ENCODE measurements at places on chromosomes 16 and 17.

- DNase-seq = no peak
Observed at GRCh38 chr16:66846831-66847230, 2.6 kb downstream of the CA7 start.

DNA sequence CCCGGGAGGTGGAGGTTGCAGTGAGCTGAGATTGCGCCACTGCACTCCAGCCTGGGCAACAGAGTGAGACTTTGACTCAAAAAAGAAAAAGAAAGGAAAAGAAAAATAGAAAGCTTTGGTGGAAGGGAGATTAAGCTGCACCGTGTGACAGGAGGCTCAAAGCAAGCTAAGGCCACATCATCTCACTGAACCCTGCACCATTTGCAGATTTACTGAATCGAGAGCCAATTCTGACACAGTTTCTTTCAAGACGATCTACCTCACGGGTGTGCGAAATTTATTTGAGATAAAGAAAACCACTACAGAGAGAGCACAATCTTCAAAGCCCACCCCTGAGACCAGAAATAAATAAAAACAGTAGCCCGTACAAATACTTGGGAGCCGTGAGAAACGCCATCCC, 49.6 kb downstream of the RTN4RL1 start:
- no peak for DNase-seq

DNA sequence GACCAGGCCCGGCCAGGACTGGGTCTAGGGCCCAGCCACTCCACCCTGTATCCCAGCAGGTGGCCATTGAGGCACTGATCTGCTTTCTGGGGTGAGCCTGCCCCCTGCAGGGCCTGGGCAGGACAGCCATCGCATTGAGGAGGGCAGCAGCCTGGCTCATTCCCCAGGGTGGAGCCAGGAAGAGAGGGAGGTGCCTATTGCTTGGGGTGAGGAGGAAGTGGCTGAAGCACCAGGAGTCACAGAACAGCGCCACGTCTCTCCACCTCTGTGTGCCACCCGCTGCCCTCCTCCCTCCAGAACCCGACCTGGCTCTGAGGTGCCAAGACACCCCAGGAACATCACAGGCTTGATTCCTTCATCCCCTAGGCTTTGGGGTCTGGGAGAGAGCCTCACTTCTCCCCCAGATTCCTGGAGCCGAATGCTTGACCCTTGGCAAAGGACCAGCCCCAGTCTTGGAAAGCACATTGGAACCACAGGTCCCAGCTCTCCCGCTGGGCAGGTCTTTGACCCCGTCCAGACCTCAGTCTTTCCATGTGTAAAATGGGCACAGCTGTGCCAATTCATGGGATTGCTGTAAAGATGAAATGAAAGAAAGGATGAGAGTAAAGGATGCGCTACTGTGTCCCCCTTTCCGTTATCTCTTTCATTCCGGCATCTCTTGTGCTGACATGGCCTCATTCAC, 7.2 kb upstream of the KRT36 start:
- DNase-seq = peak; percentile 13

- peak; percentile 46 for DNase-seq
Observed at GRCh38 chr16:81136390-81137335, 40.5 kb upstream of the GCSH start.

GRCh38 chr16:2495041-2495440, 18.7 kb upstream of the ATP6V0C start:
- DNase-seq = no peak

- DNase-seq = no peak
Observed at GRCh38 chr16:16092925-16093627, 130.2 kb downstream of the ABCC6 start.

- DNase-seq = no peak
Observed at GRCh38 chr16:66950971-66951790, 9.9 kb upstream of the CES3 start.

DNA sequence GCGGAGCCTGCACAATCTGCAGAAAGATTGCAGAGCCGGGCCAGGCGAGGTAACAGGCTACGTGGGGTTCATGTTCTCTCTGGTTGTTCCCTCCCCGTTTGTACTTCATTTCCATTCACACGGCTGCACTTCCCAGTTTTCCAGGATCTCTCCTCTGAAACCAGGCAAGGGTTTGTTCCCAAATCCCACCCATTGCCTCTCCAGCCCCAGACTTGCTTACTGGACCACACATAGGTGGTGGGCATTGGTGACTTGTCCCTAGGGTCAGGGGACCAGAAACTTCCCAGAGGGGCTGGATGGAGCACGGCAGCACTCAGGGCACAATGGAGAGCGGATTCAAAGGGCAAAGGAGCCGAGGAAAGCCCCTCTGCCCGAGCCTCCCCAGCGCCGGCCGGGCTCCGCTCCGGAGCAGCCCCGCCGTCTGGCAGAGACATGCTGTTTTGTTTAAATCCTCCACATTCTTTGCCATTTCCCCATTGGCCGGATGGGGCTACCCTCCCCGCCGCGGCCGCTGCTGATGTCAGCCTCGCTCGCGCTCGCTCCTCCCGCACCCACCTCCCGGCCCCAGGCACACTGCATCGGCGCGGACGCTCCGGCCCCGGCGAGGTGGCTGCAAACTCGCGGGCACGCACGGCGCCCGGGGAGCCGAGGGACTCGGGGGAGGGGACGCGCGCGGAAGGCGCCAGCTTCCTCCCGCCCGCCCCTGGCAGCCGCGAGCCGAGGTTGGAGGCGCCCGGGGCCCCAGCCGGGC, at the start of gene PITPNC1:
TSS of gene PITPNC1 (plus strand) at position 545 of the 751 bp plus-strand sequence.
- peak; percentile 74 for DNase-seq

DNA sequence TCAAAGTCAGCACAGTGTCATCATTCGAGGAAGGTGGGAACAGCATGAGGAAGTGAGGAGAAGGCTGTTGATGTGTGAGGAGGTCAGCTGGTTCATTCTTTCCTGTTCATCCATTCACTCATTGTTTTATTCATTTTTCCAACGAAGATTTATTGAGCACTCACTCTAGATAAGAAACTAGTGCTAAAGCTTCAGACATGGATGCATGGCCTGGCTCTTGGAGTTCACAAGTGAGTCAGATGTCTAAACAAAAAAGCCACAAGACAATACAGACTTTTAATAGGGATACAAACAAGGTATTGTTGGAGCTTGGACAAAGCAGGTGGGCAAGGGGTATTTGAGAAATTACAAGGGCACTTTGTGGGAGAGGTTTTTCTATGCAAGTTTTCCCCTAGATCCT, 31.3 kb upstream of the MPHOSPH6 start:
- DNase-seq = no peak

DNA sequence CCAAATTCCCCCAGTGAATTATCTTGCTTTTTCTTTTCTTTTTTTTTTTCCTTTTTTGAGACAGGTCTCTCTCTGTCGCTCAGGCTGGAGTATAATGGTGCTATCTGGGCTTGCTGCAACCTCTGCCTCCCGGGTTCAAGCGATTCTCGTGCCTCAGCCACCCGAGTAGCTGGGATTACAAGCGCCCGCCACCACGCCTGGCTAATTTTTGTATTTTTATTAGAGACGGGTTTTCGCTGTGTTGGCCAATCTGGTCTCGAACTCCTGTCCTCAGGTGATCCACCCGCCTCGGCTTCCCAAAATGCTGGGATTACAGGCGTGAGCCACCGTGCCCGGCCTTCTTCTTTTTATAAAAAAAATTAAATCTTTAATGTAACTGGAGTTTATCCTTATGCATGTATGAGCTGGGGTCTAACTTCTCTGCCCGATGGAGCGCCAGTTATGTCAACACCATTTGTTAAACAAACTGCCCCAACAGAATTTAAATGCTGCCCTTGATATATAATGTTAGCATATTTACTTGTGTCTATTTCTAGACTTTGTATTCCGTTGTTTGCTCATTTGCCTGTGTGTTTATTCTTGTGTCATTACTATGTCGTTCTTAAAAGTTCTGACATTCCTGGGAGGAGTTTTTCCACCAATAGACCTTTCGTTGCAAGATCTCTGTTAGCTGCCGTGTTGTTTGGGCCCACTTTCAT, 535 bp upstream of the AURKB start:
- no peak for DNase-seq

GRCh38 chr17:28065706-28066105, 23.2 kb downstream of the NLK start:
- DNase-seq = no peak

DNA sequence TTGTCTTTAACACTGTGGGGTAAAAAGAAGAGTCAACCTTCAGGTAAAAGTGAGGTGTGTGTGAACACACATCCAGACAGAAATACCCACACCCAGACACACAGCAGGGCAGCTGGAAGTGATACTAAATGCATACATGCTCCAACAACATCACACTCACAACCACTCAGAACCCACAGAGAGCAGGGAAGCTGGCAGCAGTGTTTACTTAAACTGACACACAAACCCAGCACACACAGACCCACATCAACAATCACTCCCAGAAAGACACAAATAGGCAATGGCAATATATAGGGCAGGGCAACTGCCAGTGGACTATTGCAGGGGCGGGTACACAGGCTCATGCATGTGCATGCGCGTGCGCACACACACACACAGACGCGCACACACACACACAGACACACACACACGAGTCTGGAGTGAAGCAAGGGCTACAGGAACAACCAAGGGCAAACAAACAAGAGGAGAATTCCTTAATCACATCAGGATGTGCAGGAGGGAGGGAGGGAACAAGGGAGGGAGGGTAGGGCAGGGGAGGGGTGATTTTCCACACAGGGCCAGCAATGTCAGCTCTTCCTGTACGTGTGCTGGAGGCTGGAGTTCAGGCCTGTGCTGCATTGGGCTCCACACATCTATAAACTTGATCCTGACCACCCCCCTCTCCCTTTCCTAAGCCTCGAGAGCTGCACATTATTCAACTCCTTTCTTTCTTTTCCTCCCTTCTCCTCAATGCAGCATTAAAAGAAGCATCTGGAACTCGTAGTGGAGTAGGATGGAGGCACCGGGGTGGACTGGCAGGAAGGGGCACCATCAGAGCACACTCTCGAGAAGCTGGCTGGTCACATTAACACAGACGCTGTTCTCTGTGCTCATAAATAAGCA, 30.1 kb downstream of the HIC1 start:
- no peak for DNase-seq

DNA sequence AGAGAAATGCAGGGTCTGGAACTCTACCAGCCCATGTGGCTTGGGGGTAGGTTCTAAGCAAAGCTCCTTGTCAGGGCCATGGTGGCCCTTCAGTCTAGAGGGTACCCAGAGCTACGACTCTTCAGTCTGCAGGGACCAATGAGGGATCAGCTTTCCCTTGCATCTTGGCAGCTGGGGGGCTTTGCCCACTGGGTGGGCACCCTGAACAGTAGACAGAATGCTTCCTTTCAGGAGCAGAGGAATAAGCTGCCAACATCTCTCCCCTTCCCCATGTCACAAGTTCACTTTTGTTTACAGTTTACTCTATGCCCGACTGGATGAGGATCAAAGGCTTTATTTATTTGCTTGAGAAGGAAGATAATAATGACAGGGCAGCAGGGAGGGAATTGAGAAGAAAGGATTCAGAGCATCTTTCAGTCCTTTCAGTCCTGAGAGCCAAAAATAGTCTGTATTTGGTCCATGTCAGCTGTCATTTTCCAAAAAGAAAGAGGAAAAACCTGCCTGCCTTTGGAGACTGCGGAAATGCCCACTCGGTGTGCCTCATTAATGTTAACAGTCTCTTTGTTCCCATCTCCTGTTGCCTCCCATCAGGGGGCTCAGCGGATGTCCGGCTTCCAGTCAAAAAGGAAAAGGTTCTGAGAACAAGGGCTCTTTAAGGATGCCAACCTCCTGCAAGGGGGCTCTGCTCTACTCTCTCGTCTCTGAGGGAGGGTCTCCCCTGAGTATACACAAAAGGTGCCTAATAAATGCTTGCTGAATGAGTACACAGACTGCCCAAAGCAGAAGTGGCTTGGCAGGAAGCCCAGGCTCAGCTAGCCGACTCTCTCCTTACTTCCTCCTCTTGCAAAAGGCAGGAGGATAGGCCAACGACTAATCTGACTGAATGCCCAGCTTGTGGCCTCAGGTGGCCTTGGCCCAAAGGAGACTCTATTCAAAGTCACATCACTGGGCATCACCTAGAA, 17.1 kb downstream of the TRAF4 start:
- no peak for DNase-seq

DNA sequence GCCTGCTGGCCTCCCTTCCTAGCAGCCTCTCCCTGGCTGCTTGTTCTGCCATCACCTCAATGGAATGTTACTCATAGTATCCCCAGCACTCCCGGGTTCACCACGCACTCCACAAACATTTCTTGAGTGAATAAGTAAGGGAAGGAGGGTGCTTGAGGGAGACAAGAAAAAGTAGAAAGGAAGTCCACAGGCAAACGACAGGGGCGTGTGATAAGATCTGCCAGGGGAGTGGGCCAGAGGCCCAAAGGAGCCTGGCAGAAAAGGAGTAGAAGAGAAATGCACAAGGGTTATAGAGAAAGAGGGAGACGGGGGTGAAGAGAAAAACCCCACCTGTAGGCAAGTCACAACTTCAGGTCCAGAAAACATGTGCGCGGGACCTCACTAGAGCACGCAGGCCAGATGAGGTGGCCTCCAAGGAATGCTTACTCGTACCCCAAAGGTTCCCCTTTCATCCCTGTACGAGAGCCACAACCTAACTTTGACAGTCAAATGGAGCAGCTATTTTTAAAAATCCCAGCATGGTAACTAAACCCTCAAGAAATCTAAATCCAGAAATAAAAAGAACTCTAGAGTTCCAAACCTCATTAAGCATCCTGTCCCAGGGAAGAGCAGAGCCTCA, 6.6 kb downstream of the ZDHHC7 start:
- DNase-seq = no peak

DNA sequence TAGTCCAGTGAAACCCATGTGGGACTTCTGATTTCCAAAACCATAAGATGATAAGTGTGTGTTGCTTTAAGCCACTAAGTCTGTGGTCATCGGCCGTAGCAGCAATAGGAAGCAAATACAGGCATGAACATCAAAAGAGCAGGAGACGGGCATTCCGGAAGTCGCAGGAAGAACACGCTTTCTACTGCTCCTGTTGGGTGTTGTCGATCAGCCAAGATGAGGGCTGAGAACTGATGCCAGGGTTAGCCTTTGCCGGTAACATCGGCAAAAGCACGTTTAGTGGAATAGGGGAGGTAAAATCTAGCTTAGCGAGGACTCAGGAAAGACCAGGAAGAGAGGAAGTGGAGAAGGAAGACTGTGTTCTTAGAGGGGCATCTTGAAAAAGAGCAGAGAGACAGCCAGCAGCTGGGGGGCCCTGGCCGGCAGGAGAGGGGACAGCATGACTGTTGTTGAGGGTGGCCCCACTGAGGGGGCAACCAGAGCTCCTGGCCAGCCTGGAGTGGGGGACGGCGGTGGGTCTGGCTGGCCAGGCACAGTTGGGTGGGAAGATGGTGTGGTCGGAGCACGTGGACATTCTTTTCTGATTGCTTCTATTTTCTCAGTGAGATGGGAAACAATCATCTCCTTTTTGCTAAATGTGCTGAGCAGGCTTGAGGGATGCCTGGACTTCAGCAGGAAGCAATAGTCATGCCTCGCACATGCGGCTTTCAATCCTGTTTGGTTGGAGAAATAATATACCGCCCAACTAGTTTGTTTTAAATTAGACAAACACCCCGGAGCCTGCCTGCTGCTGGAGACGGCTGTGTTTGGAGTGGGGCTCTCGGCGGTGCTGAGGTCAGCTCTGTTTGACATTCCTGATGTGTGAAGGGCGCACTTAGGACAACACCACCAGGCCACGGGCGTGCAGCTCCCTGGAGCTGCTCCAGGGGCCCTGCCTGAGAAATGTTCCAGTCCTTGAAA, 109.9 kb downstream of the METRNL start:
- DNase-seq = no peak

- DNase-seq = no peak
Observed at GRCh38 chr17:4080686-4081085, 62.1 kb downstream of the ZZEF1 start.

- no peak for DNase-seq
Observed at GRCh38 chr16:71373073-71373472, 14.6 kb downstream of the CALB2 start.

All from NCI-H1930 (cell line).